HFFc6 (cell line): ENCODE measurements at places on chromosomes 13 and 19. TPM values are rescaled to one million over a fixed set of nuclear protein-coding genes. Genes with fewer than 3 reads are reported as not detected.

- DNase-seq = no peak
Measured at GRCh38 chr13:44808185-44808584, 181.1 kb downstream of the NUFIP1 start.

GRCh38 chr19:1813192-1814182 is 1.4 kb upstream of the ATP8B3 start:
- DNase-seq = no peak

DNA sequence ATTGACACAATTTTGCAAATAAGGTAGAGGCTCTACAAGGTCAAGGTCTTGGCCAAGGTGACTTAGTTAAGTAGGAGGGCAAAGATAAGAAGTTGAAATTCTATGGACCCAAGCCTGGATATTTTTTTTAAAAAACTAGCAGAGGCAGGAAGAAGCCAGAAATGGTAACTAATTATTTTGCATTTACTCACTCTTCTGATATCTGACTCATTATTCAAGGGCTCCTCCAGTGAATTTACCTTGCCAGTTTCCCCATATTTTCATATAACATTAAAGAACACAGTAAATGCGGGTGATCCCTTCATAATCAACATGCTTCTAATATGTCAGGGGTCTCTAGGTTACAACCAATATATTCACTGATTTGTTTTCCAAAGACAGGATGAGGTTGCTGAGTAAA is 246.1 kb downstream of the LMO7 start:
- no peak for DNase-seq

- DNase-seq = no peak
Measured at GRCh38 chr19:13459351-13459750, 46.9 kb downstream of the CACNA1A start.

DNA sequence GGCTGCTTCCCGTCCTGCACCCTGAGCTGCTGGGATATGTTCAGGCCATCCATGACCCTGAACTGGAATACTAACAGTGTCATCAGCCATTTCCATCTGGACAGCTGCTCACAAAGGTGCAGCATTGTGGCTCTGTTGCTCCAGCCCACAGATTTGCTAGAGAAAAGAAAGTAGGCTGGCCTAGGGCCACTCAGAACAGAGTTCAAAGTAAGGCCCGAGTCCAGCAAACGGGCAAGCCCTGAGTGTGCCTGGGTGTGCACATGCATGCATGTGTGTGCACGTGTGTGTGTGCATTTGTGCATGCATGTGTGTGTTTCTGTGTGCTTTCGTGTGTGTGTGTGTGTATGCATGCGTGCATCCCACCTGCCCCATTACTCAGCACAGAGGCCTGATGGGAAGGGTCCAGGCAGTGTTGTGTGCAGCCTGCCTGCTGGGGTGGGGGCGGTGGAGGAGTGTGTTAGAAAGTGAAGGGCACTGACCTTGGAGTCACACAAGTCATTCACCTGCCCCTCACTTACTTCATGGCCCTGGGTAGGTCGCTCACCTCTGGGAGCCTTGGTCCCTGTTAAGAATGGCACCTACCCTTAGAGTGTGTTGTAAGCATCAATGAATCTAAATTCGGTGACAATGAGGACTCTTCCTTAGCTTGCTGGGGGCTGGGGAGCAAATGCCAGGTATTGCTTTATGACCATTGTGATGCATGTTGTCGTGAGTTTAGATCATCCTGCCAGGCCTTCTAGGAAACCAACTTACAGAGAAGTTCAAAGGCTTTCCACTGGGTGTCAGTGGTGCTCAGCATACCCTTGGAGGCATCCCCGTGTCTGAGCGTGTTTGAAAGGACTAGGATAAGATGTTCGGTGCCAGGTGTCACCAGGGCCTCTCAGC is 53.2 kb downstream of the GPR12 start:
- peak; percentile 43 for DNase-seq

- peak; percentile 19 for DNase-seq
Measured at GRCh38 chr13:94860981-94861407, 148.6 kb upstream of the SOX21 start.

- no peak for DNase-seq
Measured at GRCh38 chr13:67642657-67643056, 412.5 kb upstream of the PCDH9 start.

GRCh38 chr19:45187421-45188100 is 9.0 kb downstream of the BLOC1S3 start:
- no peak for DNase-seq

- peak; percentile 98 for DNase-seq
Measured at GRCh38 chr13:21069561-21070004, 8.2 kb upstream of the LATS2 start.

DNA sequence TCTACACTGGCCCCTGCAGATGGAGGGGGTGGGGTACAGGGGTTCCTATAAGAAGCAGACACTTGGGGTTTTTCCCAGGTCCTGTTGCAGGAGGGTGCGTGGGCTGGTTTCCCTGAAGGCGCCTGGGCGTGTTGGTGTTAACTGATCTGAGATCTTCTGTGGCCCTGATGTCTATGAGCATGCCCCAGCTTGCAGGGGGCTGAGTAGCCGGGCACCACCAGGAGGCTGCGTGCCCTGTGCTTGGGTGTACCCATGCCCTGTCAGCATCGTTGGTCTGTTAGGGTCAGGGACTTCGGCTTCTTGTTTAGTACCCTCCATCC is 45.3 kb downstream of the CAPN12 start:
- no peak for DNase-seq

GRCh38 chr13:112703449-112704284 is 13.8 kb downstream of the ATP11A start:
- DNase-seq = no peak

Gene CYP4F8
- total RNA-seq = not detected in 3 replicates

Gene ZNF224
- total RNA-seq = 8.5 to 11.6 TPM (median 11.1 TPM) in 3 replicates

Gene CA11
- total RNA-seq = 1.4 to 2.3 TPM (median 1.6 TPM) in 3 replicates

Gene TBCB
- 252 and 266 TPM in 2 replicates for total RNA-seq

Gene RPL21
- total RNA-seq = 819 to 883 TPM (median 833 TPM) in 3 replicates

Gene CLIP3
- total RNA-seq = 77.4 to 93.1 TPM (median 92.2 TPM) in 3 replicates

Gene METTL21C
- not detected in 3 replicates for total RNA-seq

Gene ZNF723
- total RNA-seq = not detected in 3 replicates

Gene TMEM205
- total RNA-seq = 45.0 to 50.3 TPM (median 46.9 TPM) in 3 replicates
